ENCODE measurements at places on chromosomes 16 and 17.

DNA sequence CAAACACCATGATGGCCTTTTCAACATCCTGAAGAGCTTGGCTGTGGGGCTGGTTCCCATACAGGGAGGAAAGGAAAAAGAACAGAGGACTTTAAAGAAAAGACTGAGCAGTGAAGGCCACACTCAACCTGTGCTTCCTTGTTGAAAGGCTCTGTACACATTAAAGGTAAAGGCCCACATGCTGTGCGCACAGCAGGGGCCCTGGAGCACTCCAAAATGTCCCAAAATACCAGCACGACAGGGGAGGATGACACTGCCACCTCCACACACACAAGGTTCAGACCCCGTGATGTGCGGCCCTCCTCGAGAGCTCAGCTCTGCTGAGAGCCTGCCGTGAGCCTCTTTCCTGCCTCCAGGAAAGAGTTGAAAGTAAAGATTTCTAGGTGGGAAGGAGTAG, 36.5 kb downstream of the FANCA start:
- DNase-seq = no peak

DNA sequence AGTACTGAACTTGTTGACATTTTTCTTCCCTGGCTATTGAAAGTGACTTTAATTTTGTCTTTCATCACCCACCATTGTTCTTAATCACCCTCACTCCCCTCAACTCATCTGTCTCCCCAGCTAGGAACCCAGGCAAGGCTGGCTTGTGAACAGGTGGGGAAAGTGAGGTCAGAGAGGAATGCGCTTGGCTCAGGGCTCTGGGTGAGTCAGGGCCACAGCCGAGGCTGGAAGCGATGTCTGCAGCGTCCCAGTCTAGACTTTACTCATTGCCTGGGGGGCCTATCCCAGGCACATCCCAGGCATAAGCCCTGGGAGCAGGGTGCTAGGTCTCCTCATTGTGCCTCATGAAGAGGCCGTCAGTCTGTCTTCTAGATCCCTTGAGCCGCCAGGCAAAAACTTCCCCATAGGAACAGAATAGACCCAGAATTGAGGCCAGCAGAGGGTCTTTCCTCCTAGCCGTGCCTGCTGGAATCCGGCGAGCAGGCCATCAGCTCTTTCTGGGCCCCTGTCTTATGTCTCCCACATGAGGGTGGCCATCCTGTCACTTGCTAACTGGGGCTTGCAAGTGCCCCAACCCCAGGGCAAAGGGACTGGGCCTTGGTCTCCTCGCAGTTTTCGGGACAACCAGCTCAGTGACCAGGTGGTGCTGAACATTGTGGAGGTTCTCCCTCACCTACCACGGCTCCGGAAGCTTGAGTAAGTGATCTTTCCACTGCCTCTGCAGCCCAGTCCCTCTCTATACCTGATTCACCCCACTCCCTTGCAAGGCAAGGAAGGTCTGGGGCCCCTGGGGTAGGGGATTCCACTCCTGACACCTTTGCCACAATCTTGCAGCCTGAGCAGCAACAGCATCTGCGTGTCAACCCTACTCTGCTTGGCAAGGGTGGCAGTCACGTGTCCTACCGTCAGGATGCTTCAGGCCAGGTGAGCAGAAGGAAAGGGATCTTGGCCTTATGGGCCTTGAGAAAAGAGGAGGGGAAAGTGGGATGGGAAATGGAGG, 40.1 kb downstream of the NLRC5 start:
- DNase-seq = no peak

- no peak for DNase-seq
Observed at GRCh38 chr17:66441101-66441661, 138.8 kb downstream of the PRKCA start.

DNA sequence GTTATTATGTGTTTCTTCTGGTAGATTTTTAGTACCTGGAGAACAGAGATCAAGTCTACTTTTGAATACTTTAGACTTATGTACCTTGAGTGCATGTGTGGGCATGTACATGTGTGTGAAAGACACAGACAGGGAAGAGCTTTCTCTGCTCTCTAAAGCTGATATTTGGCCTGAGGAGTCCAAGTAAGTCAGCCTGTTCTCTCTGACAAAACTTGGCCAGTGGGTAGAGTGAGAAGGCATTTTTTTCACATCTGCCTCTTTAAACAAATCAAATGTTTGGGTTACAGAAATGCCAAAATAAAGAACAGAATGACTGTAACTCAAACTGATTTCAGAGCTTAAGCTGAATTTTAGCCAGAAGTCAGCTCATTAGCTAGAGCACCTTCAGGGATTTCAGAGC, 309.7 kb upstream of the DYNLRB2 start:
- no peak for DNase-seq

DNA sequence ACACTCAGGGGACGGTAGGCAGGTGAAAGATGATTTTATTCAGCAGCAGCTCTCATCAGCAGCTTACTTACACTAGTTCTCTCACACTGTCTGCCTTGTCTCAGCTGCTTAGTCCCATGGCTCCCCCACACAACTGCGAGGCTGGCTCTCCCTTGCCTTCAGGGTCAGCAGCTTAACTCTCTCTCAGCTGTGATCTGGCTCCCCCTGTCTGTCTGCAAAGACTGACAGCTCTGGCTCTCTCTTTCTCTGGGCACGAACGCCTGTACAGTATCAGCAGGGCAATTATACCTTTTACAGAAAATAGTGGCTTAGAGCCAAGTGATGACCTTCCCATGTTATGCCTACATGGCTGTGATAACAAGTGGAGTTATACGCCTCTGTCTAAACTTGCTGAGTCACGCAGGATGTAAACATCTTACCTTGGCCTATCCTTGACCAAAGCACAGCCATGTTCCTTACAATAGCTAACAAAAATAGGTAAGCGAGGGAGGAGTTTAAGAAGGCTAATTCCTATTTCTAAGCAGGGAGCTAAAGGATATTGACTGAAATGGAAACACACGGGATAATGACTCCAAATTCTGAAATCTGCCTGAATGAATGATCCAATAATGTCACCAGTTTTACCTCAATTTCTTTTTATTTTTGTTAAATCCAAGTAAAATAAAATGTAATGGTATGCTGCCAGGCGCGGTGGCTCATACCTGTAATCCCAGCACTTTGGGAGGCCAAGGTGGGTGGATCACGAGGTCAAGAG, 1.1 kb upstream of the NDUFAB1 start:
- no peak for DNase-seq

- DNase-seq = no peak
Observed at GRCh38 chr16:53281280-53281679, 153.0 kb upstream of the RBL2 start.

DNA sequence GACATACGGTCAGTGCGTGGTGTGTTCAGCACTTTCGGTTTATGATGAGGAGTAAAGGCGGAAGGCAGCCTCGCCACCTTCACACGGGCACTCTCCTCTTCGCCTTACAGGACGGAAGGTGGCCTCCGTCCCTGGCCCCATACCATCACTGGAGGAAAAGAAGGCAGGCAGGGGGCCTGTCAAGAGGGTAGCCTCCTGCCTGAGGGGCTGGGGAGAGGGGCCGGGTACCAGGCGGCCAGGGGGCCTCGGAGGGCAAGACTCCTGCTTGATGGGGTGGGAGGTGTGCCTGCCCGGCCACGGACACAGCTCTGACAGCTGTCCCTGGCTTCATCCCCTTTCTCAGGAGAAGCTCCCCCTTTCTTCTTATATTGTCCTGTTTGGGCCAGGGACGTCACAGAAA, 15.6 kb upstream of the SLC38A8 start:
- DNase-seq = no peak

DNA sequence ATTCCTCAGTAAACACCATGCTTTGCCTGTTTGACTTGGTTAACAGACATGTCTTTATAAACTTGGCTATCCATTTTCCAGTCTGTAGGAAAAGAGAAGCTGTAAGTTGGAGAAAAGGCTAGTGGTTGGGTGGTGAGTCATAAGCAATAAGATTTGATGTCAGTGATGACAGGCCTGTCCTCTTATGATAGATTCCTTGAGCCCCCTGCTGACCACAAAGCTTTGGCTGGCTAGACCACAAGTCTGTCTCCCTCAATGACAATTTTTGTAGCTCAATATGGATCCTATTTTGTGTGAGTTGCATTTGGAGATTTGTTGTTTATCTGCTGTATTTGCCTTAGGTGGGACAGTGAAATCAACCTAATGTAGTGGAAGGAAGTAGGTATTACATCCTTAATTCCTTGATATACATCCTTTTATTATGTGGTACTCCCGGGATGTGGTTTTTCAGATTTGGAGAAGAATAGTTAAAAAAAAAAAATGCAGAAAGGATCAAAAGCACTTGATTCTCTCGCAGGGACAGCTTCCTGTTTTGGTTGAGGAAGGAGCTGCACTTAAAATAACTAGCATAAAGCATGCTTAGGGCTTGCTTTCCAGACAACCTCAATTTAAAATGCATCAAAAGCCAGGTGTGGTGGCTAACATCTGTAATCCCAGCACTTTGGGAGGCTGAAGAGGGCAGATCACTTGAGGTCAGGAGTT, 67.4 kb downstream of the SIAH1 start:
- no peak for DNase-seq
